ENCODE measurements at places on chromosomes 6 and 20.

DNA sequence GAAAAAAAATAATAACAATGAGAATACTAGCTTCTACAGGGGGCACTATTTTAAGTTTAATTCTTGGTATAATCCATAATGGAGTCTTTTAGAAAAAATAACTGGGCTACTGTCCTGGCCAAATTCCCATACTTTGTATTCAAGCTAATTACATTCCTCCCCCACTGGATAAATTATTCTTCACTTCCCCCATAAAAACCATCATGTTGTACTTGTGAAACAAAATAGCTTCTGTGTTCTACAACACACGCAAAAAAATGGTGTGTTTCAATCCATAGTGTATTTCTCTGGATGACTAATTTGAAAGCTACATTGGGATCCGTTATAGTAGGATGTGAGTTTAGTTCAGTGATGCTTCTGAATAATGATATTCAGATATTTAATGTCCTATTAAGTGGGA lies 21.6 kb upstream of the HDDC2 start:
- DNase-seq = no peak

- DNase-seq = peak; percentile 21
Observed at GRCh38 chr20:33444797-33445560, 1.4 kb upstream of the SNTA1 start.

GRCh38 chr6:134295953-134296553 lies 21.9 kb downstream of the SGK1 start:
- DNase-seq = no peak

DNA sequence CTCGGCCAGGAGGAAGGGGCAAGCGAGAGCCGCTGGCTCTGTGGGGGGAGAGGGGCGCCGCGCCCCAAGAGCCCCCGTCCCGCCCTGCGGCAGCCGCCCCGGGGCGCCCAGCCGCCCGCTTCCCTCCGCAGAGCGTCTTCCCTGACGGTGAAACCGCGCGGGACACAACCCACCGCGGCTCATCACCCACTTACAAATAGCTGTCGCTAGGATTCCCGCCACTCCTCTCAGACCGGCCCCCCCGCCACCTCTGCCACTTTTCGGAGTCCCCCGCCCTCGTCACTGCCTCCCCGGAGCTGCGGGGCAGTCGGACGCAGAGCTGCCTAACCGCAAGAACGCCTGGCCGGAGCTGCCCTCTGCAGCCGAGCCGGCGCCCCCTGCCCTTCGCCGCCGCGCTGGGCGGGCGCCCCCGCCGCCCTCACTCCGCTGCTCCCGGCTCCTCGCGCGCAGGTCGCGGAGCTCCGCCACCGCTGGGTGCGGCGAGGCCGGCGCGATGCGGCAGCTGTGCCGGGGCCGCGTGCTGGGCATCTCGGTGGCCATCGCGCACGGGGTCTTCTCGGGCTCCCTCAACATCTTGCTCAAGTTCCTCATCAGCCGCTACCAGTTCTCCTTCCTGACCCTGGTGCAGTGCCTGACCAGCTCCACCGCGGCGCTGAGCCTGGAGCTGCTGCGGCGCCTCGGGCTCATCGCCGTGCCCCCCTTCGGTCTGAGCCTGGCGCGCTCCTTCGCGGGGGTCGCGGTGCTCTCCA lies at the start of gene SLC35D3:
Gene SLC35D3 (plus strand): TSS at position 366 of the 749 bp plus-strand sequence. CDS start 128 bp downstream, at position 494.
- peak; percentile 66 for DNase-seq

DNA sequence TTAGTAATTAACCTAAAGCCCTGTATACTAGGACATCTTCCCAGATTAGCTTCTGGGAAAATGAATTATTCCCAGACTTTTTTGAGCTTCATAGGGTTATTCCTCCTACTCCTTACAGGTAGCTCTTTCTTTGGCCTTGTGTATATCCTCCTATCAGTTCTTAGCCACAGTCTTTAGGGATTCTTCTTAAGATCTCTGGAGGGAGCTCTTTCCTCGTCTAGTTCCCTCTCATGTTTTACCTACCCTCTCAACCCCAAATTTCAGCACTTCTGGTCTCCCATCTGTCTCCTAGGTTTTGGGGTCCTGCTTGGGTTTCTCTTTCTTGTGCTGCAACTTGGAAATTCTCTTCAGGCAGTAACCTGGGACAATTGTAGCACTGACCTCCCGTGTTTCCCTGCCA lies 46.4 kb upstream of the SLC35B3 start:
- DNase-seq = no peak

DNA sequence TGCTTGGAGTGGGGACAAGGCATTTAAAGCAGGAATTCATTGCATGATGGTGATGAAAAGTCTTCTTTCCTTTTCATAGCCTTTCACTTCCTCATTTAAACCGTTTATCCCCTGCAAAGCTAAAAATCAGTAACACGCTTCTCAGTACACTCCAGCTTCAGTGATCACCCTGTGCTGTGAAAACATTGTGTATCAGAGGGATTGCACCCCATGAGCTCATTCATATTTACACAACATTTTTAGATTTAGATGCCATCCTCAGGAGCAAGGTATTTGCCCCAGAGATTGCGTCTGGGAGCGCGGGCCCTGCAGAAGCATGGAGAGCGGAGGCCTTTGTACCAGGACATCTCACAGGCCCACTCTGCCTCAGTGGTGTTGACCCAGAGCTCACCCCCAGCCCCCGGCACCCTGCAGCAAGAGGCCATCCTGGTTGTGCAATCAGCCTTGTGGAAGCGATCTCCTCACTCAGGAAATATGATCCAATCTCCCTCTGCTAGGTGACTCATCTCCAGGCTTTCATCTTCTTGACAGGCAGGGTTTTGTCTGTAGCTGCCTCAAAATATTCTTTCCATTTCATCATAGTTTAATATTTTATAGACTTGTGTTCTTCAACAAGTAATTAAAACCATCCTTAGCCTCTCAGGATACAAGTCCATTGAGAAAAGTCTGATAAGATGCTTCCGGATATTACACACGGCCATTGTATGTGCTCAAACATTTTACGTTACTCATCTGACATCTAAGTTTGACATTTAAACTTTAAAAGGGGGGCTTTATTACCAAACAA lies 38.9 kb upstream of the THBS2 start:
- no peak for DNase-seq

- no peak for DNase-seq
Observed at GRCh38 chr20:48928832-48929725, 7.6 kb downstream of the ARFGEF2 start.

DNA sequence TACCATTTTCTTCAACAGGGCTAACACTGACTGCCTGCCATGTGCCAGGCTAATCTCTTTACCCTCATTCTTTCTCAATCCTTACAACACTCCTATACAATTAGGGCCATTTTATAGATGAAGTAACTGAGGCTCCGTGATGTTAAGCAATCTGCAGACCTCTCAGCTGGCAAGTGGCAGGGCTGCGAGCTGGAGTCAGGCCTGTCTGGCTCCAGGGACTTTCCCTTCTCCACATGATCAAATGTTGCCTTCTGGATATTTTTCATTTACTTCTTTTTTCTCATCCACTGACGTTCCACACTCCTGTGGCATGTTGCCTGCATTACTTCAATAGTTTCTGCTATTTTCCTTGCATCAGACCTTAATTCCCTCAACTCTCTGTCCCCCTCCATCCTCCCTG lies 55.2 kb upstream of the TAGAP start:
- no peak for DNase-seq

- DNase-seq = no peak
Observed at GRCh38 chr20:38196592-38196991, 31.5 kb upstream of the TGM2 start.

GRCh38 chr20:2652724-2653555 lies 508 bp downstream of the NOP56 start:
- peak; percentile 75 for DNase-seq

- no peak for DNase-seq
Observed at GRCh38 chr20:55693641-55694040, 311.7 kb downstream of the CBLN4 start.

DNA sequence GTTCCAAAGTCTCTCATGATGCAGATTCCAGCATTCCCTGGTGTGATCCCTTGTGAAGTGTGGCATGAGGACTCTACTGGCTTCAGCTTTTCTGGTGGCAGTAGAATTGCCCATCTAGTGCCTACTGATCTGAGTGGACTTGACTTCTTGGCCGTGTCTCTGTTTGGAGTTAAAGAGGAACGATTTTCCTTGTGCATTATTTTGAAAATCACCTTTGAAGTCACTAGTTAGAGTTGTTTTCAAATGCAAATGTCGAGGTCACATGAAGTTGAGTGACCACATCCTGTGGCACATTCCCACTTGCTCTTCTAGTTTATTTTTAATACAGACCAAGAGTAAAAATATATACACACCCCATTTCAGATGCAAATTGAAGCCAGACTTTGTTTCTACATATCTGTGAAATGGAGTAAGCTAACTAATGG lies 270.7 kb upstream of the TAB2 start:
- no peak for DNase-seq

- DNase-seq = no peak
Observed at GRCh38 chr6:125773387-125774341, 17.1 kb upstream of the NCOA7 start.

GRCh38 chr6:111710911-111711310 lies 105.2 kb upstream of the TRAF3IP2 start:
- peak; percentile 36 for DNase-seq

DNA sequence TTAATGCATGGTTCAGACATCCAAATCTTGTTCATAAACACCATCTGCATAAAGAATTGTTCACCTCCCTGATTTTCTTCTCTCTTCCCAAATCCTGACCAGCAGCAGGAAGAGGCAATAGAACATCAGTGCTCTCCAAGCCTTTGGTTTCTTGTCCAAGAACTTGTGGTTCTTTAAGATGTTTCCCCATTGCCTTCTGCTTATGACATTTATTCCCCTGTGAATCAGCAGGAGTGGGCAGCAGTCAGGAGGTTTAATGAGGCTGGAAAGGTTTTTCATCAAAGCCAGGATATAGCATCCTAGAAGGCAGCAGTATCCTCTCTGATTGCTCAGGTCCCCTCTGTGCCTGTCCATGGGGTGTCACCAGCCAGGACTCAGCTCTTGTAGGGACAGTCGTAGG lies 5.3 kb downstream of the HDDC2 start:
- DNase-seq = no peak

GRCh38 chr20:58245181-58245891 lies 16.9 kb upstream of the ANKRD60 start:
- no peak for DNase-seq

GRCh38 chr6:96575359-96575758 lies 12.4 kb downstream of the FHL5 start:
- DNase-seq = no peak

DNA sequence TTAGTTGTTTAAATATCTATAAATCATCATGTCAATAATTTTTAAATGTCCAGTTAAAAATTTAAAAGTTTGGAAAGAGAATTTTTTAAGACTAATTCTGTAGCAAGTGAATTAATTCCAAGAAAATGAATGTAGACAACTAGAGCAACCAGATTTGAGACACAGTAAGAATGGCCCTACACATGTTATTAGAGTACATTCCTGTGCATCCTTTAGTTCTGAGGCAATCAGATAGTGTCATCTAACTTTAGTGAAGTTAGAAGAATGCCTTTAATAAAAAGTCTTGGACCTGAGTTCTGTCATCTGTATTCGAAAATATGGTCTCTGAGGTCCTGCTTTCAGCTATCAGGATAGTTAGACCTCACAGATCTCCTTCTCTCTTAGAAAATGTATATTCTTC lies 63.7 kb downstream of the HIVEP2 start:
- DNase-seq = no peak

GRCh38 chr6:151443454-151443853 lies 8.5 kb downstream of the RMND1 start:
- no peak for DNase-seq

DNA sequence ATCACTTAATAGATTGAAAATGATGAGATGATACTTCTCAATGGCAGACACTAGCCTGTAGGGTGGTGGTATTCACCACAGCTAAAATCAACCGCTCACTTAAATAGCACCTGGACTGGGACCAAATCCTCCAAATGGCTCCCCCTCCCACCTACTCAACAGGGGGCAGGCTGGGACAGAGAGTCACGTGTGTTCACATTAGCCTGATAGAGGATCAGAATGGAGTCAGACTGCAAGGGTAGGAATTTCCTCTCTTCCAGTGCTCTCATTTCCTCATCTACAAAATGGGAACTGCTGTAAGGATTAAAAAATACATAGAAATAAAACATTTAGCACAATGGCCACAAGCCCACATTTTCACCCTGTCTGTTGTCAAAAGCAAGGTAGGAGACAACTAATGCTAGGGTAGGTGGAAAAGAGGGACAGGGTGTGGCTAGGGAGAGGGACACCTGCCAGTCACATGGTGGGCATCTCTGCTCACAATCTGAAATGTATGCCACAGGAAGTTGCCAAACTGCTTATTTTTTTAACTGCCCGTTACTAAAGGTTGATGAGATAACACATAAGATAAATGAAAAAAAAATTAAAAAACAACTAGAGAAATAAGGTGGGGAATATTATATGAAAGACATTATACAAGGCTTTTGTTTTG lies 55.3 kb downstream of the BACH2 start:
- DNase-seq = no peak

DNA sequence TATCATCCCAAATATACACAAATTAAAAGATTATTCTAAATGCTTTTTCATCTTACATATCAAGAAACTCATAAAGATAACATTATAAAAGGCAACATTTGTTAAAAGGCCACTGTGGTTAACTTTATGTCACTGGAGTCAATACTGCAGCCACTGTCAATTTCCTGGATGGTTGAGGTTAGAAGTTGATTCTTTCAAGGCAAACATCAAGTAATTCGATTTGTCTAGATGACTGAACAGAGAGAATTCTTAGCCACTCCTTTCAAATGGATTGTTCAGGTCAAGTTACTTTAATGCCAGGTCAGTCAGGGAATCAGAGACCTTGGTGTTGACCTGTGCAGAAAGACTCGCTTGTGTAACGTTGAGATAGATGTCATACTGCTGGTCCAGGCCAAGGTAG lies 44.4 kb upstream of the SIM1 start:
- no peak for DNase-seq

GRCh38 chr20:18394363-18394762 lies 72.5 kb downstream of the DZANK1 start:
- no peak for DNase-seq

DNA sequence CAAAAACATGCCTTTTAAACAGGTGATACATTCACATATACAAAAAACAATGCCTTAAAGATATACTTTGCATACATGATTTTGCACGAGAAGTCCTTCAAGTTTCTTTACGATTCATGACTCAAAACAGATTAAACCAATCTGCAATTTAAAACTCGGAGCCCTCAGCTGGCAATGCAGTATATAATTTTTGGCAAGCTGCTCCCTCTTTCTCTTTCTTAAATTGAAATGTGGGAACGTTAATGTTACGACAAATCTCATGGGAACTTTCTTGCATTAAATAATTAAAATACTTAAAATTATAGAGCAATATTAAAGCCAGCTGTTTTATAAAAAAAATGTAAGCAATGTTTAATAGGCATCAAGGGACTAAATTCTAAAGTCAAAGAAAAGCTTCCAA lies 334.6 kb downstream of the ESR1 start:
- no peak for DNase-seq

- DNase-seq = no peak
Observed at GRCh38 chr6:159444056-159444760, 248.8 kb downstream of the SOD2 start.

DNA sequence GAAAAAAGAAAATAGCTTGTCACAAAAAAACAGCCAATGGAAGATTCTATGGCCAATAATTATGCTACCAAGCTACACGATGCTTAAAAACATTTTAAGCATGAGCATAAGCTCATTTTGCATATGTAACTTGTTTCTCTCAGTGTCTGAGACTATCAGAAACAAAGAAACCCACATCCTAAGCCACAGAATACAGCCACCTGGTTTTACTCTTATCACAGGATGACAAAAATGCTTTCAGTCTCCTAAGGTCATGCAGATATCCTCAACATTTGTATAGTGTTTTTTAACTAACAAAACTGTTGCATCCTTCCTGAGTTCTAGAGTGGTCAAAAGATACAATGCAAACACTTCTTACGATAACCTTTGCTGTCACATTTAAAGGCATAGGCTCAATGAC lies 172.1 kb upstream of the RUNX2 start:
- no peak for DNase-seq

- no peak for DNase-seq
Observed at GRCh38 chr20:9574776-9575175, 60.4 kb downstream of the LAMP5 start.

All from NCI-H526 (cell line).